ENCODE measurements at places on chromosomes 2 and 18.

GRCh38 chr2:185044323-185044874 is 446.1 kb downstream of the ZNF804A start:
- DNase-seq = no peak

DNA sequence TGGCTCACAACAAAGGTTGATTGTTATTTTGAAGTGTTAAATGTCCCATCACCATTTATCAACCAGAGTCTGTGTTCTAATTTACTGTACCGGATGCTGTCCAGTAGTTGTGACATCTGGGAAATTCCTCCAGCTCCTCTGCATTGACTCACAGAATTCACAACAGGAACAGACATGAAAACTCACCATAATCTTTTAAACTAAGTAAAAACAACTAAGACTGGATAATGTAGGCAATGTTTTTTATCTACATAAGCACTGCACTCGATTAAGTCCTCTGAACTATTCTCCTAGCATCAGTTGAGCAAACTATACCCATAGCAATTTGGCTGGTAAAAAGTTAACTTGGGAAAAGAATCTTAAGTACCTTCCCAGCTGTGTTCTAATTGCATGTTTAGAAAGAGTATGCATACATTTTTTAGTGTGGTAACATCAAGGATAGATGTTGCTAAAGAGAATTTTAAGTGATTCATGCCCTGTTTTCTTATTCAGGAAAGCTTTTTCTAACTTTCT is 42.9 kb upstream of the MYO1B start:
- no peak for DNase-seq

DNA sequence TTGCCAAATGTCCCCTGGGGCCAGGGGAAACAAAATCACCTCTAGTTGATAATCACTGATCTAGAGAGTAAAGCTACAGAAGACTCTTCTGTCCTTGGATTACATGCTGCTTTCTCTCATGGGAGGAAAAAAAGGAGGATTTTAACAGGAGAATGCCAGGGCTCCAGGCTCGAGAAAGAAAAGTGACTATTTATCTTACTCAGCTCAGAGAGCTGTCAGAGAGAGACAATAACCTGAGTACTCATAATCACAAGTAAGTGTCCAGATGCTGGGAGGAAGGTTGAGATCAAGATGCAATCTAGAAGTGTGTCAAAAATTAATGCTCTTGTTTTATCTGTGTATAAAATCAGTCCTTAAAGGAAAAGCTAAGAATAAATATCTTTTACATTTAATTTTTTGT is 133.3 kb downstream of the PTRHD1 start:
- no peak for DNase-seq

- DNase-seq = no peak
Measured at GRCh38 chr2:88582030-88582429, 45.2 kb downstream of the EIF2AK3 start.

DNA sequence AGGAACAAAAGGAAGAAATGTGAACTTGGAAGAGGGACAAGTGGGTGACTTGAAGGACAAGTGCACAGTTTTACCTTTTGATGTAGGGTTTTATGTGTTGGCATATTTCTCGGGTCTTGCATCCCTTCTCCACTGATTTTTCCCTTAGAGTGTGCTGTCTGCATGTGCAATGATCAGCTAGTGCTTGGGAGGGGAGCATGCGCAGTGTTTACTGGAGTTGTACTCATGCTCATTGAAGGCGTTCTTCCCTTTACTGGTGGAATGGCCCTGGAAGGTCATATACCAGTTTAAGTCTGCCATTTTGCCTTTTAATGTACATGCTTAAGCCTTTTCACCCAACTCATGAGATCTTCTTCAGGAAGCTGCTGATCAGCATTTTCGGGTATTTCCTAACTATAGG is 1168.0 kb downstream of the SUCLG1 start:
- DNase-seq = no peak

GRCh38 chr2:176398243-176399073 is 129.2 kb downstream of the MTX2 start:
- no peak for DNase-seq

All from stimulated activated CD8-positive, alpha-beta memory T cell treated with anti-CD3 and anti-CD28 coated beads, Interleukin-7, amount 100 ng/mL, for 1 hour (primary cell).